NCI-H2107 (cell line): ENCODE measurements at places on chromosomes 7 and 10.

DNA sequence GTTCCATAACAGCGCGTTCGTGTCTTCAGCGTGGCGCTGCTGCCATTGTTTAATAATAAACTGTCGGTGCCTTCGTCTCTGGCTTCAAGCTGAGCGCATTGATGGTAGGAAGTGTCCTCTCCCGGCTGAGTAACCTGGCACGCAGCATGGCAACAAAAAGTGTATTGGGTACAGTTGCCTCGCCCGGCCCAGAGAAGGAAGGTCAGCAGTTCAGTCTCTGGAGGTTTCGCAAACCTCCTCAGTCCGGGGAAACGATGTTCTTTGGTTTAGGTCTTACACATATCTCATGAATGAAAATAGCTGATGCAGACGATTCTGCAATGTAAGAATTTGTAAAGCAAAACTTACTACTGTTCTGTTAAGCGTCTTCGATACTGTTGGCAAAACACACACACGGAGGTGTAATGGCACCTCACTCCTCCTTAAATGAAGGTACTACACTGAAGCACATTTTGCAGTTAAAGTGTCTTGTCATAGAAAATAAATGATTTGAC is 739 bp upstream of the CCDC186 start:
- no peak for DNase-seq

- DNase-seq = no peak
These were observed 417.9 kb downstream of the RPS24 start for GRCh38 chr10:78451592-78451991.

DNA sequence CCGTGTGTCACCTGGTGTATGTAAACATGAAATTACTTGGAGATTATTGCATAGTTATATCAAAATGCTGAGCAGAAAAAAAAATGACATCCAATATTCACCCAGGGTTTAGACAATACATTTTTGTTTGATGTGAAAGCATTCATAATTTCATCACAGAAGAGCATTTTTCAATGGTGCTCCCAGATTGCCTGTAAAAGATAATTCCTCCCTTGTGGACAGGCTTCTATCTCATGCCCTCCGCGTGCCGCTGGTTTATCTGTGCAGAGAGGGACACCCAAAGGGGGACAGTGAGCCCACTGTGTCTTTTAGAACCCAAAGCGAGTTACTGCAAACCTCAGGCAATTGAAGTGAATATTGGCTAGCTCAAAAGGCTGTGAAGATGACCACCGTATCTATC is 126.2 kb upstream of the KLF6 start:
- DNase-seq = no peak

DNA sequence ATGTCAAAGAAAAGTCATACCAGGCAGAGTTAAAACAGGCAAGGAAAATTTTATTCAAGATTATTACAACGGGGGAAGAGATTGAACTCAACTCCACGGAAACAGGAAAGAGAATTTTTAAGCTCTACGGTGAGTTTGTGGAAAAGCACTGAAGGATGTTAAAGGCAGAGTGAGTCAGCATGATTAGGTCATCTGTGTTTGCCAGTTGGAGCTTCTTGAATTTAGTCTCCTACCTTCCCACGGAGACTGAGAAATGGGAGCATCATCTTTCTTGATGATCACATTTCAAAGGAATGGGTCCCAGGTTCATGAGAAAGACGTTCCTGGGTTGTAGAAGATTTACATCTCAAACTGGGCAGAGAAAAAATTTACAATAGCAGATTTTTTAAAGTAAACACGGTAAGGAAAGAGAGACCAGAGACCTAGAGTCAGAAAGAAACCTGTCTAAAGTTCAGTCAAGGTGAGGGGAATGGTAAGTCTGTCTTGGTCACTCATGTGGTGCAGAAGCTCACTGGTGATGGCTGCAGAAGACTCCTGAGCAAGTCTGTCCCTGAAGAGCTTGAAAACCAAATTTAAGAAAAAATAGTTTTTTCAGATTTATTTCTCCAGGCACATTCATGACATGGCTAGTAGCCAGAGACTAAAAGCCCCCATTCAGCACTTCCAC is 516.9 kb upstream of the LRRN3 start:
- no peak for DNase-seq

DNA sequence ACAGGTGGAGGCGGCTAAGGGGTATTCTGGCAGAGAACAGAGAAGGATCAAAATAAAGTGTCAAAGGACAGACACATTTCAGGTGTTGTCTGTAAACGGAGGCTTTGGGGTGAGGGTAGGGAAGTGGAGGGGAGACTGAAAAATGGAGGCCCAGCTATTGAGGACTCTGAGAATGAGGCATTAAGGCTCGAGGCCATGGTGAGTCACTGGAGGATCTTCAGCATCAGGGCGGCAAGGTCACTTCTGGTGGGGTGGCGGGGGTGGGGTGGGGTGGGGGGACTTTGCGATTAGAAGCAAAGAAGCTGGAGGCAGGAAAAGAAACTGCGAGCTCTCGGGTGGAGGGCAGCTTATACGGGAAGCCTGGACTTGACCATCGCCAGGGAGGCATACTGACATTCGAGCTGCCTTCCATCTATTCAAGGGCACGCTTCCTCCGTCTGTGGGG is 58.4 kb upstream of the PCGF5 start:
- no peak for DNase-seq

- DNase-seq = no peak
These were observed 97.3 kb upstream of the GTF2I start for GRCh38 chr7:74560086-74560719.

GRCh38 chr10:47165168-47165710 is 134.8 kb upstream of the GDF10 start:
- DNase-seq = no peak
